Hypothalamus (tissue), 51 donors: ENCODE measurements at places on chromosomes 3 and 15.

GRCh38 chr3:124558991-124559845 is 171.0 kb upstream of the UMPS start:
- DNase-seq: peak; percentile 81

GRCh38 chr3:124044956-124045355 is 53.0 kb upstream of the ROPN1 start:
- DNase-seq: no peak

DNA sequence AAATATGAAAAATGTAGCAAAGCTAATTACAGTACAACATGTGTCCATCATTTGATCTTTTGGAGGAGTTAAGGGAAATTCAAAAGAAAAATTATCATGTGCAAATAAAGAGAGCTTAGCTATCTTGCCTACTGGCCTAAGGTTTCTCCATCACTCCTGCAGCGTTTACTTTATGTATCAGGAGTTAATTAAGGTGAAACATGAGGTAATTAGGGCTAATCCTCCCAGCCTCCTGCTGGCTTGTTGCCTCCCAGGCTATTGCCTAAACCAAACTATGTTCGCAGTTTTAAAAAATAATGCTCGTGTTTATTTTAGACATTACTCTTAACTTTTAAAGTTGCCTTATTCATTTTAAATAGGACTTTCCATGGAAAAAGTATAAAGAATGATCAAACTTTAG is 367.5 kb downstream of the ROBO2 start:
- DNase-seq: no peak

- DNase-seq: no peak
These were observed 149.8 kb downstream of the SERPINI1 start for GRCh38 chr3:167885277-167885676.

GRCh38 chr3:127132876-127133275 is 60.1 kb upstream of the PRR23E start:
- DNase-seq: no peak

DNA sequence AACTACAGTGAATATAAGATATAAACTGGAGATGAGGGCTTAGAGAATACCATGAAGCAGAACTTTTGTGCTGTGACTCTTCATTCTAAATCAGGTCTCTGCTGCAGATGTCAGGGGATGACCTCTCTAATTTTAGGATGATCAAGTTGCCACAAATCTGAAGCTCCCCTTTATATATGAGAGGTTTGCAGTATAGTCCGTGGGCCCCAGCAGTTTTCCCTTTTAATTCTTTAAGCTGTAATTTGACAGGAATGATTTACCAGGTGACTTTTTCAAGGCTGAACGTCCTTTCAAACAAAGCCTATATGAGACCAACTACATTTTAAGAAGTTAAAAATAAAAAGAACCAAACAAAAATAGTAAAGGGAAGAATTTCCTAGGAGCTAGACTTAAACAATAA is 4.9 kb upstream of the PLOD2 start:
- no peak for DNase-seq

DNA sequence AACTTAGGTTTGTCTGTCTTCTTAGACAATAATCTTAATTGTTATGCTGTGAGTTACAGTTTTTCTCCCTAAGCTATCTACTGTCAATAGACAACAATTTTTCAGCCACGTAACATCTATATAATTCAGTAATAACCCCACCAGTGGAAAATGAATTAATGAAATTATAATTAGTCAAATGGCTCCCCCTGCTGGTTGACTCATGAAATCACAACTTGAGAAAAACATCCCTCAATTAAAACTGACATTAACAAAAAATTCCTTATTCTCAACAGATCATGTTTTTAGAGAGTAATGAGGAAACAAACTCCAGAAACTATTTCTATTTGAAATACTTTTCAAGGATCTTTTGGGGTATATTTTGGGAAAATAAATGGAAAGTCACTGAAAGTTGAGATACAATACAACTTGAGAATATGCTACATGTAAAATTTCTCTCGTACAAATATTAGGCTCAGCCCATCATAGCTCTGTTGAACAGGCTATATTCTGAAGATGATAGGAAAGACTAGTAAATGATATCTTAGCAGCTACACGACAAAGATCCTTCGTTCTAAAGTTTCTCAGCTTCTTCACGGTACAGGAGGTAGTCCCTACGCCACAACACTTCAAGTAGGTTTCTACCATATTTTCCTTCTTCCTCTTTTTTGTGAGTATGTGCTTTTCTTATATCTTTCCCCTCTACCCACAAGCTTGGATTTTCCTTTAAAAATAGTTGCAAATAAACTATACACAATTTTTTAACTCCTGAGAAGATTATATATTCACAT is 20.7 kb downstream of the PPP1R2 start:
- no peak for DNase-seq
